NCI-H1417 treated with DMSO at 0.1 percent for 48 hours (cell line): ENCODE measurements at places on chromosomes 3 and 15.
A peak's percentile ranks its signal among the peaks of the same experiment; 100 is the strongest.

- no peak for DNase-seq
Measured at GRCh38 chr15:90982135-90982534, 12.2 kb downstream of the PRC1 start.

GRCh38 chr3:72482589-72483321 is 365.5 kb downstream of the SHQ1 start:
- DNase-seq = no peak

DNA sequence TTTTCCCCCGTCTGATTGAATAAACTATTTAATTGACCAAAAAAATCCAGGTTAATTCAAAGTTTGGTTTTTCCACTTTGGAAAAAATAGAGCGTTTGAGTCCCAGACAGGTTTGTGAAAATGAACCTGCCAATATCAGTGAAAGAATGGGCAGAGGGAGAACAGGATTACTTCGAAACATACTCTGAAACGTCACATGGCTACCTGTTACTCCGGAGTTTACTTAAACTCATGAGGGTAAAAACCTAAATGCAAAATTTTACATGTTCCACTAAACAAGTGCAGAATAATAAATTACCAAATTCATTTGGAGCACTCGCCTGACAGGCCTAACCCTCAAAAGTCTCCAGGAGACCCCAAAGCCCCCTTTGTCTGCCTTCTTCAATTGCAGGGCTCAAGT is 419.9 kb downstream of the MECOM start:
- DNase-seq = no peak

- no peak for DNase-seq
Measured at GRCh38 chr15:42279234-42279723, 6.0 kb upstream of the TMEM87A start.

DNA sequence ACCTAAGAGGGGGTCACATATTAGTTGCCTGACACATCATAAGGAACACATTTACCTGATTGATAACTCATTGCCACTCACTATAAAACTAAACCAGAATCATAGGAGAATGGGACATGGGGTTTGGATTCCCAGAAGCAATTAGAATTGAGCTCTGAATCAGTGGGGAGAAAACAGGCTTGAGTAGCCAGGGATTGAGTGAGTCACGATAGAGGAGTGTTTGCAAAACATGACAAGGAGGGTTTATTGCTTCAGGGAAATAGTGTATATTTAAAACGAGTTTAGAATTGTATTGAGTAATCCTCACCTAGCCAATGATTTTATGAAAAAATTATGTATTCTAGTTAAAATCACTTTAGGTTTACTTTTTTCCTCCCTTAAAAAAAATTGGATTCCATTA is 101.1 kb upstream of the THRB start:
- no peak for DNase-seq

DNA sequence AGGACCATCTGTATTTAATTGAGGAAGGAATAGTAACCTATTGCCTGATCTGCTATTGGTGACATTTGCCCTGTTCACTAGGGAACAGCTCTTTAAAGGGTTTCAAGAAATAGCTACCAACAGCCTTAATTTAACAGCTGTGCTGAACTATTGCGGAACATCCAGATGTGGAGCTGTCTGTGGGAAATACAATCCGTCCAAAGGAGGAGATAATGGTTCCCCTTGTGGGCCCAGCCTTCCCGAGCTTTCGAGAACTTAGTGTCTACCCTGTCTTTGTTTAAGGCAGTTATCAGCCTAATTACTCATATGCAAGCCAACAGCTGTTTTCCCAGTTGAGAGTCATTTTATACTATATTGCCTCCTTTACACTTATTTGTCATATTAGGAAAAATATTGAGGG is 398.6 kb downstream of the WDR72 start:
- no peak for DNase-seq

GRCh38 chr3:50913260-50913659 is 238.5 kb downstream of the DOCK3 start:
- no peak for DNase-seq

DNA sequence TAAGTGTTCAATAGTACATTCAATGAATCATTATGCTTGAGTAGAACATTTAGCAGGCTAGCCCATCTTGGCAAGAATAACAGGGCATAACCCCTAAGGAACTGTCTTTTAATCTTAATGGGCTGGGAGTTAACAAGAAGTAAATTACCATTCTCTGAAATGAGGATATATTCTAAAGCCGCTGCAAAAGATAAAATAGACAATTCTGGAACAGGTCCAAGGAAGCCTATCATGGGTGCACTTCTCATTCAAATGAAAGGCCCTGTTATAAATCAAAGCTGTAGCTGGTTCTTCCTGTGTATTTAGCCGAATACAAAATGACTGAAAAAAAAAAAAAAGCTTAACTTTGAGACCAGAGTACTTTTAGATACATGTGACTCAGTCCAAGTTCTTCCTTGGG is 15.6 kb downstream of the MTHFS start:
- DNase-seq = peak; percentile 41

- DNase-seq = no peak
Measured at GRCh38 chr15:61503383-61503969, 274.4 kb upstream of the RORA start.

DNA sequence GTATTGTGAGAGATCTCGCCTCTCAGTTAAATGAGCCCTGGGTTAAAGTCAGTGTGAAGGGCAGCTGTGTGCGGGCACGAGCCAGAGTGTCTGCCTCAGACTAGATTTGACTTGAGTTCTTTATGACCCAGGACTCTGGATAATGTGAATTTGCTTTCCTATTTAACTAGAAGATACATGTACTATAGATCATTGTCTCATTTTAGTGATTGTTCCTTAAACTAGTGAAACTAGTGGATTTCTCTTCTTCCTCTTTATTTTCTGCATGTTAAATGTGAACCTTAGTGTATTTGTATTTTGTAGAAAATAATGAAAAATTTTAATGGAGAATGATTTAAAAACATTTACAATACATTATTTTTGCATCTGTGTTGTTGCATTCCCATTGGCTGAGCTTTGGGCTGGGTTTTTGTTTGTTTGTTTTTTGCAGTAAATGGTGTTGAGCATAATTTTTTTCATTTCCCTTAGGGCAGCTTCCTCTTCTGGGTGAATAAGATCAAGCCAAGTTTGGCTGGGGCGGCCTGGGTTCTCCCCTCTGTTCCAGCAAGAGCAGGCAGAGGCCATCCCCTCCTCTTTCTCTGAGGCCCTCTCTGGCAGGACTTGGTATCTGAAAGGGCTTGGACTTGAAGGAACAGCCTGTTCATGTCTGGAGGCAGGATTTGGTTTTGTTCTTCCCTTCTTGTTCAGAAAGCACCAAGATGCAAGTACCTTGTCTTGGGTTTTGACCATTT is 15.0 kb downstream of the GCSAM start:
- DNase-seq = no peak

DNA sequence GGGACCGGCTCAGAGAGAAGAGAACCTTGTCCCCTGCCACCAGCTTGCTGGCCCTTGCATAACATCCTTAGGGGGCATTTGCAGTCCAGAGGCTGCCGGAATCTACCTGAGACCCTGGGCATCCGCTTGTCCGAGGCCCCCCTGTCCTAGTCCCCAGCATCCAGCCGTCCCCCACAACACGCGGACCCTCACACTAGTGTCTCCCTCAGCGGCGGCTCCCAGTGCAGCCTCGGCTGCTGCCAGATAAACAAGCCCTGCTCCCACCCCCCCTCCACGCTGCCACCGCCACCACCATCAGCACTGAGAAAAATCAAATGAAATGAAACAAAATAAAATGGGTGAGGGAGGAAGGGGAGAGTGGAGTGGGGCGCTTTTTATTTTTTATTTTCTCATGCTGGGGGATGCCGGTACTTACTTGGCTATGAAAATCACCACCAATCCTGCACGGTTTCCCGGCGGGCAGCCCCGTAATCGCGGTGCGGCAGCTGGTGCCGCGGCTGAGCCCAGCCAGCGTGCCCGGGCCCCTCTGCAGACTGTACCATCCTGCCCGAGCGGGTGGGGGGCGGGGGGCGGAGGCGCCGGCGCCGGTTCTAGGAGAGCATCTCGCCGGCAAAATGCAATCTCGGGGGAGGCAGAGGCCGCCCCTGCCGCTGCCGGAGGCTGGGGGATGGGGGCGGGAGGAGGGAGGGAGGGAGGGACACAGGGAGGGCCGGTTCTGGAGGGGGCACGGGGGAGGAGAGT is at the start of gene ATP2B2:
Gene ATP2B2, minus strand, starts transcription at position 537 of the 741 bp plus-strand sequence. CDS start 56,043 bp downstream, outside the sequence.
- DNase-seq = no peak

- no peak for DNase-seq
Measured at GRCh38 chr3:15989419-15989818, 185.1 kb upstream of the GALNT15 start.

DNA sequence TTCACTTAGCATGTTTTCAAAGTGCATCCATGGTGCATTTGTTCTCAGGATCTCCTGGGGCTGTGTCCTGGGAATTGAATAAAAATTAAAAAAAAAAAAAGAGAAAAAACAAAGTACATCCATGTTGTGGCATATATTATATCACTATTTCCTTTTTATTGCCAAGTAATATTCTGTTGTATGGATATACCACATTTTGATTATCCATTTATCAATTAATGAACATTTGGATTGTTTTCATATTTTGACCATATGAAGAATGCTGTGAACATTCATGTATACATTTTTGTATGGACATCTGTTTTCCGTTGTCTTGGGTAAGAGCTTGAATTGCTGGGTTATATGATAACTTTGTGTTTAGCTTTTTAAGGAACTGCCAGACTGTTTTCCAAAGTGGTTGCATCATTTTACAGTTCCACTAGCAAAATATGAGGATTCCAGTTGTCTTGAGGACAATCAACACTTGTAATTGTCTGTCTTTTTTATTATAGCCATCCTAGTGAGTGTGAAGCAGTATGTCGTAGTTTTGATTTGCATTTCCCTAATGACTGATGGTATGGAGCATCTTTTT is 44.5 kb downstream of the CTDSPL2 start:
- no peak for DNase-seq

GRCh38 chr3:157280786-157281185 is 120.8 kb upstream of the CCNL1 start:
- DNase-seq = no peak

DNA sequence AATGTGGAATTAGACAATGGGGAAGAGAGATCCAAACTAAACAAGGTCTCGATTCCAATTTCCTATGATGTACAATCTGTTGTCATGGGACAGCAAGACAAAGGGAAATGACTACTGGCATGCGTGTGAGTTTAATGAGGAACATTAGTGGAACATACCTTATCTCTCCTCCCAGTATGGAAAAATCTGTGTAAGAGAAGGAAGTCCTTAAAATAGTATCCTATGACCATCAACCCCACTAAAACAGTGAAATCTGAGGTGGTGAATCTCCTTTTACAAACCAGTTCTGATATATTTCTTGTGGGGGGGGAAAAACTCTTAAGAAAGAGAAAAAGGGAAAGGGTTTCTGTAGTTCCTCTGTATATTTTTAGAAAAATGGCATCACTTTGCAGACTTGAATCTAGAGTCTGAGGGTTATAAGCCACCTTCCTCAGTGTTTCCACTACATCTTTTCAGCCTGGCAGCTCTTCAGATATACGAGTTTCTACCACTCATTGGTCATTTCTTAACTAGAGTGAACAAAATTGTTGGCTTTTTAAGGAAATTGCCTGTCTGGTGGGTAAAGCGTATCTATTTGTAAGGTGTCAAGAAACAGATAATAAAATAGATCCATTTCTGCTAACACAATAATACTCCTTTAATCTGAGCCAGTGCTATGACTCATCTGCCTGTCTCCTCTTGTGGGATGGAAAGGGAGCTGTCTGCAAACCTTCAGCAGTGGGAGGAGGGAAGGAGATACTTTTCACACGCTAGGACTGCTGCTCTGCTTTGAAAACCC is 3.0 kb upstream of the TNFAIP8L3 start:
- DNase-seq = no peak

DNA sequence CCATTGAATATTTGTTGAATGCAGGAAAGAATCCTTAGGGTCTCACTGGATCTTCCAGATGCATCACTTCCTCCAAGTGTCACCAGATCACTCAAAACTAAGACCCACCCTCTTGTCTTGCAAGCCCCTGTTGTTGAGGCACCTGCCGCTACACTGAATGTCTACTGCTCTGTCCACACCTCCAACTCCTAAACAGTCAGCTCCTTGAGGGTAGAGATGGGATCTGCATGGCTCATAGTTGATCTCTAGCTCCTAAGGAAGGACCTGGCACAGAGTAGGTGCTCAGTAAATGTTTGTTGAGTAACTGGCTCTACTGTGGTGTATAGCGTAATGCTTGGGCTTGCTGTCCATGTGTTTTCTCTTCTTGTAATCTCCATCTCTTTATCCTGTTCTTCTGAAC is 8.8 kb downstream of the SLC6A20 start:
- DNase-seq = no peak

- DNase-seq = no peak
Measured at GRCh38 chr3:138054057-138054456, 44.1 kb downstream of the CLDN18 start.

DNA sequence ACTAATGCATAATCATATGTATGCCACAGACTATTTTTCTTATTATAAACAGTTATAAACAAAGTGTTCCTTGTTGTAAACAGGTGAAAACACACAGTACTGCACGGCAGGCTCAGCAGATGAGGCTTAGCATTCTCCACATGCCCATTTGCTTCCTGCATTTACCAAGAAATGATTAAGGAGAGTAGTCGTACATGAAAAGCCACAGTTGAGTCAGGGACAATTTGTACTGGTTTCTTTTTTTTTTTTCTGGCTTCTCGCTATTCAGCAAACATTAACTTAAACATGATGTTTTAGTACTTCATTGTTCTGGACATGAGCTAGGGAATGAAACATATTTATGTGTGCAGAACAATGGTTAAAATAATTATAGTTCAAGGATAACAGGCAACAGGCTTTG is 63.4 kb downstream of the GHSR start:
- DNase-seq = no peak

DNA sequence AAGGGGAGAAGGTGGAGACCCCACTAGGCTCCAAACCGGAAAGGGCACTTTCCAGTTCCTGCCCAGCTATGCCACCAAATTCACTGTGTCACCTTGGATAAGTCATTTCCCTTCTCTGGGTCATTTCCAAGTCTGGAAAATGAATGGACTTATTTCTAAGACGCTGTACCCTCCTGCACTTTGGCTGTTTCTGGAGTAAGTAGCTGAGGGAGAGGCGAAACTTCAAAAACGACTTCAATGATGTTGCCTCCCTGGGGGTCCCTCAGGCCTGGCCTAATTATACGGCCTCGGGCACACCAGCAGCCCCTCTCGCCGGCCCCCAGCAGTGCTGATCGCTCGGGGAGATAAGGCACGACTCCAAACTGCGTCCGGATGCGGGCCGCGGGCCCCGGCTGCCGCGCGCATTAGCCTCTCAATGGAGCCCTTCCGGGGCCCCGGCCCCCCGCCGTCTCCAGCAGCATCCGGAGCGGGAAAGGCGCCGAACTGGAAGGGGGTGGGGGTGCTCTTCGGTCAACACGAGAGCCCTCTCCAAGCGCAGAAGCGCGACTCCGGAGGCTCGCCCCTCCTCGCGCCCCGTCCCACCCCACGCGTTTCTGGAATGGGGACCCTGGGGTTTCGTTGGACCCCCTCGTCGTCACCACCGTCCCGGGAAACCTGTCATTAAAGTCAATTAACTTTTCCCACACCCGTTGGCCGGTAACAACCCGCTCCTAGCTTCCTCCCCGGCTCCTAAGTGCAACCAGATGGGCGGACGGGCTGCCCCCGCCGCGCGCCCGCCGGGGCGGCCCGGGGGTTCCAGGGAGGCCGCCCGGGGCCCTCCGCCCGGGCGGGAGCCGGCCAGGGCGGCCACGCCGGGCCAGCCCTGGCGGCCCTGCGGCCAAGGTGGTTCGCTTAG is 4.8 kb downstream of the HES1 start:
- DNase-seq = no peak

GRCh38 chr3:72862314-72863090 is 14.3 kb upstream of the SHQ1 start:
- no peak for DNase-seq

GRCh38 chr15:44468709-44469385 is 41.4 kb downstream of the CTDSPL2 start:
- no peak for DNase-seq
